ENCODE measurements at places on chromosomes 4 and X.

- DNase-seq: no peak
Observed at GRCh38 chrX:22433292-22434070, 160.8 kb downstream of the CBLL2 start.

- DNase-seq: no peak
Observed at GRCh38 chrX:115630204-115630603, 69.2 kb downstream of the PLS3 start.

GRCh38 chrX:13101441-13102139 is 57.2 kb upstream of the FAM9C start:
- DNase-seq: no peak

DNA sequence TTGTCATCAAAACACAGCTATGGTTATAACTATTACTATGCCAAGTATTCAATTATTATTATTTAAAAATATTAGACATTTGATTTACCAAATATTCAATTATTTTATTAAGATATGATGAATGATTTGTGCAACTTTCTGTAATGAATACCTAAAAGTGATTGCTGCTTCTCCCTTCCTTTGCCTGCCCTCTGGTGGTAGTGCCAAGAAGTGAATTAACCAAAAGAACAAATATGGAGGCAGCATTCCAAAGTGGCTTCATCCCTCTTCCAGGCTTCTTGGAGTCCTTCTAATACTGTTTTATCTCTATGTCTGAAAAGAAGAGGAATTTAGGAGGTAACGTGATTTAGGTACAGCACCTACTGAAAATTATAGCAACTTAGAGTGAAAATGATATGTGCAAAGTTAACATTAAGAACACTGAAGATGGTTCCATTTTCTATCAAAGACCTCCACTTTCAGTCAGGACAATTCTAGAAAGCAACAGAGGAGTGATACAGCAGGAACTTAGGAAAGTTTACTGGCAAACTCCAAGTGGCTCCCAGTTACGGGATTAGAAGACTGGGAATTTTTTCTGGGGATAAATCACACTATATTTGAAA is 43.0 kb downstream of the ENPEP start:
- DNase-seq: no peak

DNA sequence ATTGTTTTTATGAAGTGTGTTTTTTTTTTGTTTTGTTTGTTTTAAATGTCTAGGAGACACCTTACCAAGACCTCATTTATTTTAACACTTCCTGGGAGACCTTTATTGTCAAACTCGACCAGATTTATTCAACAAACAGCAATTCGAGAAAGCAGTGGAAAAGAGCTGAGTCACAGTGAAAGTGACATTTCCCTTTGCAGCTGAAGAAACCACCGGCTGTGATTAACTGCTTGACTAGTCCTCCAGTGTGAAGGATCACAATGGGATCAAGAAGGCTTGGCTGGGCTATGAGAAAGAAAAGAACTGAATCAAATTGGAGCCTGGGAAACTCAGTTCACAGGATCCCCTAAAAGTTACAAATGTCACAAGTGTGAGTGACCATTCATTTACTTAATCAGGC is 11.9 kb upstream of the ADH7 start:
- DNase-seq: no peak

DNA sequence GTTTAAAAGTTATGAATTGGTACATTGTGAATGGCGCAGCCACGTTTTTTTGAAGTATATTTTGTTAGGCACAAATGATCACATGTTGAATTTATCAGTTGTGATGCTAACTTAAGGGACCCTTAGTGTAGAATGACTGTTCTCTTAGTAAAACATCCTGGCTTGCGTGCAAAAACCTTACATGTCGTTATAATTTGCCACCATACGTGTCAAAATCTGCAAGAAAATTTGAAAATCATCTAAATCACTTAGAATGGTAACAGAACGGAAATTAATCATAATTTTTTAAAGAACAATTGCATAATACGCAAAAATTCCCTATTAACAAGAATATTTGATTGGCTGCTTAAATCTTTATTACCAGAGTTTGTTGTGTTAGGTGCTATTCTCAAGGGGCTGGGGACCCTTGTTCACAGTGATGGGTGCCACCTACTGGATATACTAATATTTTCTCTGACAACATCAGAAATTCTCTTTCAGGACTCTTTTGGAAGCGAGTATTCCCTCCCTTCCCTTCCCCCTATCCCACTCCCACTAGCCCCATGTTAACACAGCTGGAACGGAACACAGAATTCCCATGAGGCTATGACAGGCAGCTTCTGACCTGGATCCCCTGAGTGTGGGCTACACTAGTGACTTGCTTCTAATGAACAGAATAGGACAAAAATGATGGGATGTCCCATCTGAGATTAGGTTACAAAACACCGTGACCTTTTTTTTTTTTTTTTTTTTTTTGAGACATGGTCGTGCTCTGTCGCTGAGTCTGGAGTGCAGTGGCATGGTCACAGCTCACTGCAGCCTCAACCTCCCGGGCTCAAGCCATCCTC is 71.8 kb downstream of the SUPT20HL2 start:
- DNase-seq: no peak

GRCh38 chrX:64976673-64977040 is 407 bp upstream of the ZC4H2 start:
- no peak for DNase-seq
